ENCODE measurements at places on chromosomes 16 and 17.

DNA sequence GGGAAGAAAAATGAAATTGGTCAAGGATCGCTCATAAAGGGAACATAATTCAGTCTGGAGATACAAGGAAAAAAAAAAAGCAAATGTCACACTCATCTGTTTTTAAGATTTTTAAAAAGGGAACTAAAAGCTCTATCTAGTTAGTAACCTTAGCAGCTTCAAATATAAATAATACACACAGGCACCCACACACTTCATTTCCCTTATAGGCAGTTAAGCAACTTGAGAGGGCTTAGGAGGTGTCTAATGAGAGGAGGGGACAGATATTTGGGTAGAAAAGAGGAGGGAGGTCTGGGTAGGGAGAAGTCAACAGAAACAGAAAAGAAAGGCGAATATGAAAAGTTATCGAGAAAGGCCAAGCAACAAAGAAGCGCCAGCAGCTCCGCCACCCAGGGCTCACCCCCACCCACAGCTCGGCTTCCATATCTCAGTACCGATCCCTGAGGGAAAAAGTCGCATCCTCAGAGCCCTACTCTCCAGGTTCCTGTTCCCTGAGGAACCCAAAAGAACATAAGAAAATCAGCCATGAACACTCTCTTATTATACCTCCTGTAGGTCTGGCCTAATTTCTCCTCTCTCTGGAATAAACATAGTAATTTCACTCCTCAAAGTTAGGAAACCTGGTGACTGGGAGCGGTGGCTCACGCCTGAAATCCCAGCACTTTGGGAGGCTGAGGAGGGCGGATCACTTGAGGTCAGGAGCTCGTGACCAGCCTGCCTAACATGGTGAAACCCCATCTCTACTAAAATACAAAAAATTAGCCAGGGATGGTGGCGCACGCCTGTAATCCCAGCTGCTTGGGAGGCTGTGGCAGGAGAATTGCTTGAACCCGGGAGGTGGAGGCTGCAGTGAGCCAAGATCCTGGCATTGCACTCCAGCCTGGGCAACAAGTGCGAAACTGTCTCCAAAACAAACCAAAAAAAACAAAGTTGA is 69.6 kb upstream of the RCVRN start:
- DNase-seq: no peak

- no peak for DNase-seq
Measured at GRCh38 chr17:80919331-80920311, 72.0 kb upstream of the CHMP6 start.

- no peak for DNase-seq
Measured at GRCh38 chr16:72464597-72465368, 292.8 kb upstream of the PMFBP1 start.

DNA sequence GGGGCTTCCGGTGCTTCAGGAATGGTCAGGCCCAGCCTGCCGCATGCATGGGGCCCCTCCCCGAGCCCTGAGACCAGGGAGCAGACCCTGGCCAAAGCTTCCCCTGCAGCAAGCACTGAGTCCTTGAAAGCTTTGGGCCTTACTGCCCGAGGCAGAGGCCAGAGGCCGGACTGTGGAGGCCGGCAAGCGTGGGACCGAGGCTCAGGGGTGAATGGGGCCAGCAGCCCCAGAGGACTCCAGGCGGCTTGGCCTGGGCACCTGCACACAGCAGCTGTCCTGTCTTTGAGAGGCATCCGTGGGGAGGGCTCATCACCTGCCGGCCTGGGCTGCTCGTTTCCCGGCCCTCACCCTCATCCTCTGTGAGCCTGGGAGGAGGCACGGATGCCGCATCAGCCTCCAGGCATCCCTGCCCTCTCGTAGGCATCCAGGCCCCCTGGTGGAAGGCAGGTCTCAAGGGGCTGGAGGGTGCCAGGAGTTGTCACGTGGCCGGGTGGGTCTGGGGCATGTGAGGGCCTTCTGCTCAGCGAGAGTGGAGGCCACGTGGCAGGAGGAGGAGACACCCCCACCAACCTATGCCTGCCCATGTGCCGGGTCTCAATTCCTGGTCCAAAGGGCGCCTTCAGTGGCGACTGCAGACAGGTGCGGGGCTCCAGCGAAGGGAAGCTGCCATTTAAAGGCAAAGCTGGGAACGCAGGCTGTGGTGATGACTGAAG is 31.4 kb downstream of the CACNA1H start:
- DNase-seq: no peak

DNA sequence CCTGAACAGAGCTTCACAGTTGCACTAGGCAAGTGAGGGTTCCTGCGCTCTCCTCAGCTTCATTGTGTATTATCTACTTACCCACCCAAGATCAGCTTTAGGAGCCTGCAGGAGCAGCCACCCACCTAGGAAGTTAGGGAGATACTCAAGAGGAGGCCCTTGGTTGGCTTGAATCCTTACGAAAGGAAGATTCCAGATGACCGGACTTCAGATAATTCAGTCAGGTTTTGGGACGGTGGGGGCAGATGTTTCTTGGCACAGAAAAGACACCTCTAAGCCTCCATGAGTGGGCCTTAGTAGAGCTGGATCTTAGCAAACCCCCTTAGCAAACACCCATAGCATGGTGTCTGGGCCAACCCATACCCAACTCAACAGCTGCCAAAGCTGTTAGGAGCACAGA is 2.4 kb upstream of the CBFB start:
- no peak for DNase-seq

GRCh38 chr16:28092721-28093384 is 29.3 kb upstream of the GSG1L start:
- no peak for DNase-seq

DNA sequence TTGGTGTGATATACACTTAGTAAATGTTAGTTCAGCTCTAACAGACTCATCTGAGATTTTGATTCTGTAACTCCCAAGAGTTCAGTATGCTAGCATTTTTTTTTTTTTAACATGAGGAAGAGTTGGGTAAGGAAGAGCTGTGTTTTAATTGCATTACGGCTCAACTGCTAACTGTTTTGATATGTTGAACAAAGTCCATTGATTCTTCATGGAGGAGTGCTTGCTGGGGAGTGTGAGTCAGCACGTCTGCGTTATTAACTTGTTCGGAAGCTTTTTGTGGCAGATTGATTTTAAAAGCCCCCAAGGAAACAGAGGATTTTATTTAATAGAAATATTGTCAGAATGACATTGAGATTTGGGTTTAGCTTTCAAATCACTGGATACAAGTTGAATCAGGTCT is 45.8 kb downstream of the PITPNC1 start:
- no peak for DNase-seq
